ENCODE measurements at places on chromosomes 6 and 20.

- no peak for DNase-seq
Measured at GRCh38 chr20:17943343-17943742, 25.3 kb downstream of the SNX5 start.

- DNase-seq = no peak
Measured at GRCh38 chr20:41095110-41095969, 42.0 kb upstream of the PLCG1 start.

DNA sequence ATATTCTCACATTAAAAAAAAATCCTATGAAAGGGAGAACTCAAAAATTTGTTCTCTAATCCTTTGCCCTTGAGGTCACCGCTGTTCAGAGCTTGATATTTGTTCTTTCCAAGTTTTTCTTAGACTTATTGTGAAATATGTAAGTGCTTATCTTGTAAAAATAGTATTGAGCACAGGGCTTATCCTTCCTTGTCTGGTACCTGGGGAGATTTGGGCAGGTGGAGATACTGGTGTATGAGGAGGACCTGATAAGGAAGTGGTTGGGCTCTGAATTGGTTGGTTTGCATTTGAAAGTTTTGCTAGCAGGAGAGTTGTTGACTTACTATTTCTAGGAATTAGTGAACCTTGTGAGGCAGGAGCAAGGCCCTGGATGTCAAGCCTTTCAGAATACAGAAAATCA, 28.9 kb upstream of the ANKEF1 start:
- no peak for DNase-seq

- DNase-seq = peak; percentile 61
Measured at GRCh38 chr6:44642870-44643522, 255.5 kb downstream of the CDC5L start.

DNA sequence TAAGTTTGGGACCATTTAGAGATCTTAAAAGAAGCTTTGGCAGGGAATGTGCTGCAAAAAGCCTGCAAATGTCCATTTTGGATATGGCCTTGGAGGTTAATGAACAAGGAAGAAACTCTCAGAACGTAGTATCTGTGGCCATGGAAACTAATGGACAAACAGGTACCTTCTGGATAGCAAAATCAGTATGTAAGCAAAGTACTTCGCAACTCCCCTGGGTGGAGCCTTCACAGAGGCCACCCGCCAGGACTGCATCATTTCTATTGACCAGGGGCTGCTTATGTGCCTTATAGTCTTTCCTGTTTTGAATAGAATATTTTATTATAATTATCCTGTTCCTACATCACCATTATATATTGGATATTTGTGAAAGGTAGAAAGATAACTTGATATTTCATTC, 510.8 kb upstream of the SYNCRIP start:
- DNase-seq = no peak

DNA sequence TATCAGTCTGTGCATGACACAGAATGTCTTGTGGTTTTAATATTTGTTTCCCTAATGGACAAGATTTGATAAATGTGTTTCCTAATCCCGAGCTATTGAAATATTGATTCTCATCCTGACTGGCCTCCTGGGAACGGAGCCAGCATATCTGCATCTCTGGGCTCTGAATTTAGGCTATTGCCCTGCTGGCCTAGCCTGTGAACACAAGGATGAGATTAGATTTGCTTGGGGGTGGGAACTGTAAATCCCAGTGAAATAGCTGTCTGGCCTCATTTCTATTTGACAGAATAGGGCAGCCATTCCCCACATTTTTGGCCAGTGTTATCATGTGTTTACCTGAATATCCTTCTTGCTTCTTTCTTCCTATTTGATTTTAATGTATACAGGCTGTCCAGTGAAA, 198.4 kb upstream of the SOX4 start:
- DNase-seq = no peak

GRCh38 chr6:19866985-19867627, 29.9 kb downstream of the ID4 start:
- DNase-seq = no peak

DNA sequence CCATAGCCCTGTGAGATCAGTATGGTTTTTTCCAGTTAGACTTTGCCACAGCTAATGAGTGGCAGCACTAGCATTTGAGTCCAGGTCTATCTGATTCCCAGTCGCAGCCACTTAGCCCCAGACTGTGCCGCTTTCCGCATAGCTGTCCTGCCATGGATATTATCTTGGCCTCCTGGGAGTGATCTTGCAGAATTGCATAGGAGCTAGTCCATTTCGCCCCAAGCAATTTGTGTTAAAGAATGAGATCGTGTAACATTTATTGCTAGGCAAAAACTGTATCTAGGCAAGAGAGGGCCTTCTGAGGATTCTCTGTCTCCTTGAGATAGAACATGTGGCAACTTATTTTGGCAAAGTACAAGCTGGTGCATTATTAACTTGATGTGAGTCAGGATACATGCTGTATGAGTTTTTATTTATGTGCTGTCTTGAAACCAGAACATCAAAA, 74.2 kb downstream of the EZR start:
- no peak for DNase-seq

DNA sequence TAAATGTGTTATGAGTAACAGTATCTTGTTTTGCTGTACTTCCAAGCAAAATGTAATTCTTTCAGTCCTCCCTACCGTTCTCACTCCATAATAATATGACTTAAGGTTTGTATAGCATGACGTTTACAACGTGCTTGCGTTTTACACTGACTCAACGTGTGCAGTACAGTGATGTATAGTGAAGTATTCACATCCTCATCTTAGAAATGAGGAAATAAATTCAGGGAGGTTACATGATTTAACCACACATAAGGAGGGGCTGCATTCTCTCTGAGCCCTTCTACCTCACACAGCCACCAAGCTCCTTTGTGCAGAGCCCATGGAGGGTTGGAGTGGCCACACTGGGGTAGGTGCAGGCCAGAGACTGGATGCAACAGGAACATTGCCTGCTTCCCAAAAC, 164.5 kb downstream of the MTHFD1L start:
- DNase-seq = no peak

DNA sequence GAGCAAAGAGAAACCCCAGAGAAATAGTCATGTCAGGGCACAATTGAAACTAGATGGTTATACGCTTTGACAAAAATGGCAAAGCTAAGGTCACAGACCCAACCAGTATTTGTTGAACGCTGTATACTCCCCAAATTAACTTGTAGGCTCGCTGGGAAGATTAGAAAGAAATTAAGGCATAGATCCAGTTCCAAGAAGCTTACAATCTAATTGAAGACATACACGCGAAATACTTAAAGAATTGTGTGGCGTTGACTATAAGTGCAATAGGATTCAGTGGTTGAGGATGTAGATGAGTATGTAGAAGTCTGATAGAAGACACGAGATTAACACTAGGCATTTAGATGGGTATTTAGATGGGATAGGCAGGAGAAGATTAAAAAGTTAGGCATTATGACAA, 525 bp downstream of the FAM229B start:
- DNase-seq = no peak

- DNase-seq = no peak
Measured at GRCh38 chr6:12335717-12336116, 45.6 kb downstream of the EDN1 start.

DNA sequence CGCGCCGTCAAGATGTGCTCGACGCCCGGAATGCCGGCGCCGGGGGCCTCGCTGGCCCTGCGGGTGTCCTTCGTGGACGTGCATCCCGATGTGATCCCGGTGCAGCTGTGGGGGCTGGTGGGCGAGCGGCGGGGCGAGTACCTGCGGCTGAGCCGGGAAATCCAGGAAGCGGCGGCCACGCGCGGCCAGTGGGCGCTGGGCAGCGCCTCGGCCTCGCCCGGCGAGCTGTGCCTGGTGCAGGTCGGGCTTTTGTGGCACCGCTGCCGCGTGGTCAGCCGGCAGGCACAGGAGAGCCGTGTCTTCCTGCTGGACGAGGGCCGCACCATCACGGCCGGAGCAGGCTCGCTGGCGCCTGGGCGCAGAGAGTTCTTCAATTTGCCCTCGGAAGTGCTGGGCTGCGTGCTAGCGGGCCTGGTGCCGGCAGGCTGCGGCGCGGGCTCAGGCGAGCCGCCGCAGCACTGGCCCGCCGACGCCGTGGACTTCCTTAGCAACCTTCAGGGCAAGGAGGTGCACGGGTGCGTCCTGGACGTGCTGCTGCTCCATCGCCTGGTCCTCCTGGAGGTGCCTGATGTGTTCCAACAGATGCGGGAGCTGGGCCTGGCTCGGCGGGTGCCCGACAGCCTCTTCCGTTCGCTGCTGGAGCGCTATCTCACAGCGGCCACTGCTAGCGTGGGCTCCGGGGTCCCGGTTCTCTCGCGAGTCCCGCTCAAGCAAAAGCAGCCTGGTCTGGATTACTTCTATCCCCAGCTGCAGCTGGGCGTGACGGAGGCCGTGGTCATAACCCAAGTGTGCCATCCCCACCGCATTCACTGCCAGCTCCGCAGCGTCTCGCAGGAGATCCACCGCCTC, 656 bp downstream of the TDRD6 start:
- no peak for DNase-seq

DNA sequence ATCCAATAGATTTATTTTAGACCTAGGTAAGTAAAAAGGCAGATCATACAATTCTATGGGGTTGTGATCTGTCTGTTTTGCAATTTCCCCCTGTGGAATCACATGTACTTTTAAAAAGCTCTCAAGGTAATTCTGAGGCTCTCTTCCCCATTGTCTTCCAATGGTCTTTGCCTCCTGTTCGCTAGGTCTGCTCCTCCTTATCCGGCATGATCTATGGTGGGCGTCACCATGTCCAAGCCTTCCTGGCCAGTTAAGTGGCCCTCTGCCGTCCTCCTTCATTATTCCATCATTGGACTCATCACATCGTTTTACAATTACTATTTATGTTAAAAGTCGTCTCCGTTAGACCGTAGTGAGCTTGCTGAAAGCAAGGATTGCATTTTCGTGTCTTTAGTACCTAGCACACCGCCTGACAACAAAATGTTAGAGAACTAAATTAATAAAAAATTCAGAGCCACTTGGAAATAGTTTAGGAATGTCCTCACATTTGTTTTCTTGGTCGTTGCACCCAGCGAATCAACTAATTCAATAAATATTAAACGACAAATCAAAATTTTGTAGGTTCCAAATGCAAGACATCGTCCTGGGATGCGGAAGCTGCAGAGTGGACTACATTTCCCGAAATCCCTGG, 2.2 kb upstream of the STXBP5 start:
- no peak for DNase-seq

- DNase-seq = no peak
Measured at GRCh38 chr6:170042596-170043118, 248.2 kb downstream of the DLL1 start.

DNA sequence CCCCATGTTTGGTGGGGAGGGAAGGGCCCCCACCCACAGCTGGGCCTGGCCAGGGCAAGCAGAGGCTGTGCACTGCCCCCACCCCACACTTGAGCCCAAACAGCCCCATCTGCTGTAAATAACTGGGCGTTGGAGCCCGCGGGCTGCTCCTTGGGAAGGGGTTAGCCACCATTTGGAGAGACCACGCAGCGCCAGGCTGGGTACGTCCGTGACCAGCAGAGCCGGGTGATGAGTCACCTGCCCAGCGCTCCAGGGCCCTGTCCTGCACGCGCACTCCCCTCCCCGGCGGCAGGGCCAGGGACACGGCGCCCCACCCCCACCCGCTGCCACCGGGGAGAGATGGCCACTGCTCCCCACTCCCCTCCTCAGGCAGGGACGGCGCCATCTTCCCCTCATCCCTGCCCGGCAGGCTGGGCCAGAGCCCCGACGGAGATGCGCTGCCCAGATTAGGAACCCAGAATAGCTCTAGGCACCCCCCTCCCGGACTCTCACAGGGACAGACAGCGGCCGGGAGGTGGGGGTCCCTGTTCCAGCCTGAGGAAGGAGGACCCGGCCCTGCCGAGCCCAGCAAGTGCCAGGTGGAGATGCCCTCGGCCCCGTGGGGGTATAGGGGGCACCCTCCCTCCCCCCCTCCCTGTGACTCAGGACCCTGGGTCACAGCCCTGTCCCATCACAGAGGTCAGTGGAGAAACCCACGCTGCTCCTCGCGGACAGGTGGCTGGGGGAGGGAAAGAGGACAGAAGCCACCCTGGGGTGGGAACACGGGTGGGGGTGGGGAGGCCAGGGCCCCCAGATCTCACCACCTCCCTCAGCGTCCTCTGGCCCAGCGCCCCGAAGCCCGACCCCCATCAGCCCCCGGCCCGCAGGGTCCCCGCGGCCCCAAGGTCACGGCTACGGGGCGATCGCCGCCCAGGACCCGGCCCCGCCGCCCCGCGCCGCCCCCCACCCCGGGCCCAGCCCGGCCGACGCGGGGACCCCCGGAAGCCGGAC, 642 bp downstream of the EEF1A2 start:
- no peak for DNase-seq

DNA sequence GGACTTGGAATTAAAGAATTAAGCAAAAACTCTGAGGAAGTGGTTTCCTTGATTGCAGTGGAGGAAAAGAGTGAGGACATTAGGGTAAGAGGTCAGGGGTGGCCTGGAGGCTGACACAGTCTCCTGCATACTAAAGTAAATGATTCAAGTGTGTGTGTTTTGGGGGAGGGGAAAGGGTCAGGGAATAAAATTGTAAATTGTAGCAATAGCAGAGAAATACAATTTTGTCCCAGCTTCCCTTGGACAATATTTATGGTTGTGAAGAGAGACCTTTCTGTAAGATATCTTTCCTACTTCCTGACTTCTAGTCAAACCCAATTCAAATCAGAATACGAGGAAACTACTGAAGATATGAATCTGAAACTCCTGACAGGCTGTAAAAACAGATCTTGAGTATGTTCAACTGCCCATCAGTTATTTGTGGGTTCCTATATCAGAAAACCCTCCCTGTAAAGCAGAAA, 143.4 kb upstream of the HMGN3 start:
- no peak for DNase-seq

GRCh38 chr20:48682529-48683363, 145.1 kb downstream of the PREX1 start:
- no peak for DNase-seq

- DNase-seq = no peak
Measured at GRCh38 chr6:132190815-132191175, 210.5 kb downstream of the MOXD1 start.

GRCh38 chr6:80641591-80641990, 535.1 kb downstream of the BCKDHB start:
- no peak for DNase-seq

DNA sequence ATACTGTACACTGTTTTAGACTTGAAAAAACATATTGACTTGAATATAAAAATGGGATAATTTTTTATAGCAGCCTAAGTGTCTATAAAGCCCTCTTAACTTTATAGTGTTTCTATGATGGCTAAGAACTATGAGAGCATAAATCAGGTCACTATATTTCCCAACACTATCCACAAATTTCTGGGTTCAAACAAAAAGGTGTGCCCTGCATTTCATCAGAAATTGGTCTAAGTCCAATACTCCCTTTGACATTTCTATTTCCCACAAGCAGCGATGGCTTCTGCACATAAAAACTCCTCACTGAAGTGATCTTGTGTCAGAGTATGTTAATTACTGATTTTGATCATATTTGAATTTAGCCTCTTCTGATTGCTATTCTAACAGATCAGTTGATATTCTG, 143.9 kb downstream of the WDR27 start:
- no peak for DNase-seq

- DNase-seq = no peak
Measured at GRCh38 chr6:148261470-148261869, 81.2 kb upstream of the SASH1 start.
